ENCODE measurements at places on chromosomes 11 and 22.

- DNase-seq: no peak
These were observed 154.2 kb downstream of the CCDC34 start for GRCh38 chr11:27208846-27209245.

DNA sequence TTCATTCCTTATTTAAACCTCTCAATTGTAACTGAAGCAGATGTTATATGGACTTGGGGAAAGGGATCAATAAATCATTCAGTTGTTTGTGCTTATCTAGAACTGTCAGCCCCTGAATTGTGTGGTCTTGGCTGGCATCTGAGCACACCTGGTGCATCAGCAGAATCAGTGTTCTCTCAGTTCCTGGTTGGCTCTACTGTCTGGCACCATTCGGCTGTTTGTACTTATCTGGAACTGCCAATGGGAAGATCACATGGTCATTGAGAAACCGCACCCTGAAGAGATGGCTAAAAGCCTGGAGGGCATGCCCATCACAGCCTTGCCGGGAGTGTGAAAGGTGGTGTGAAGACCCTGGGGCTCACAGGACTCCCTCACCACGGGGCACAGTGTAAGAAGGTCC, 37.1 kb upstream of the EHF start:
- no peak for DNase-seq

DNA sequence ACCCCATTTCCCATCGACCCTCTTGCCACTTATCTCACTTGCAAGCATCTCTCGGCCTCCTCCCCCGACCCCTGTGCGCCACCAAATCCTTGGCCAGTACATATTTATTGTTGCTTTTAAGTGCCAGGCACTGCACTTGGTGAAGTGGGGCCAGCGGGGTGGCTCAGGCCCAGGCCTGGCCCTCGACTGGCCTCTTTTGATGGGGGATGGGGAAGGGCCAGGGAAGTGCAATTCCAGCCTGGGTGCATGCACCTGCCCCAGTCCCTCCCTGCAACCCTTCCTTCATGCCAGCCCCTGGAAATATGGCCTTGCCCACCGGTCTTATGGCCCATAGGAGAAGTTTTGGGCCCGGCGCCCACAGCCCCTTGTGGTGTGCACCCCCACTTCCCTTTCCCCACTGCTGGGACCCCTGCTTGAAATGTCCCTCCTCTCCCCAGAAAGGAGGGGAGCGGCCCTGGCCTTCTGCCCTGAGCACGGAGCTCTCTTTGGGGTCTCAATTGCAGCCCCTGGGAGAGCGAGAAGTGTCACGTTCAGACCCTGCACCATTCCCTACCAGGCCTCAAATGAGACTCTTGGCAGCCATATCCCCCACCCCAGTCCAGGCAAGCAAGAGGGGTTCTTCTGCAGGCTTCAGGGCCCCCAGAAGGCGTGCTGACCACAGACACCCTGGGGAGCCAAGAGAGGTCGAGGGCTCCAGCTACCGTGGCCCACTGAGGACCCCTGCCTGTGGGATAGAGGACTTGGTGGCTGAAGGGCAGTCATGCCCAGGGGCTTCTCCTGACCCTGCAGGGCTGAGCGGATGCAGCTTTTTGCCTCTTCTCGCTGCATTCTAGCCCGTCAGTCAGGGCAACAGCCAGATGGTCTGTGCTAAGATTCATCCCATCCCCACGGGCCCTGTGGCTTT, 961 bp downstream of the SUSD2 start:
- DNase-seq: no peak

- DNase-seq: no peak
These were observed 6.3 kb downstream of the SSH3 start for GRCh38 chr11:67309661-67310061.
